Endothelial cell (in vitro differentiated cells): ENCODE measurements at places on chromosomes 11 and 22.

GRCh38 chr11:78823588-78823987 is 248.9 kb upstream of the NARS2 start:
- no peak for DNase-seq

DNA sequence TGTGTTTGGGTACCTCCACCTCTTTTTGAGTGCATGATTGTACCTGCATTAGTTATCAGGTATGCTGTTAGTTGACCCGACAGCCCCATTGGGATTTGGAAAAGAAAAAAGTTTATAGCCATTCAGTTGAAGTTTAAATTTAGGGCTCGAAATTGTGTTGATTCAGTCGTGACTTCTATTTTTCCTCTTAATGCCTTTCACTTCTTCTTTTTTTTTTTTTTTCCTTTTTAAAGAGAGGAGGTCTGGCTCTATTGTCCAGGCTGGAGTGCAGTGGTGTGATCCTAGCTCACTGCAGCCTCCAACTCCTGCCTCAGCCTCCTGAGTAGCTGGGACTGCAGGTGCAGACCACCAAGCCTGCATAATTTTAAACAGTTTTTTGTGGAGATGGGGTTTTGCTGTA is 2.3 kb downstream of the STT3A start:
- DNase-seq = no peak

GRCh38 chr11:28303477-28304191 is 195.4 kb downstream of the METTL15 start:
- DNase-seq = no peak

- no peak for DNase-seq
These were observed 130.3 kb upstream of the TBCEL start for GRCh38 chr11:120893440-120894201.

DNA sequence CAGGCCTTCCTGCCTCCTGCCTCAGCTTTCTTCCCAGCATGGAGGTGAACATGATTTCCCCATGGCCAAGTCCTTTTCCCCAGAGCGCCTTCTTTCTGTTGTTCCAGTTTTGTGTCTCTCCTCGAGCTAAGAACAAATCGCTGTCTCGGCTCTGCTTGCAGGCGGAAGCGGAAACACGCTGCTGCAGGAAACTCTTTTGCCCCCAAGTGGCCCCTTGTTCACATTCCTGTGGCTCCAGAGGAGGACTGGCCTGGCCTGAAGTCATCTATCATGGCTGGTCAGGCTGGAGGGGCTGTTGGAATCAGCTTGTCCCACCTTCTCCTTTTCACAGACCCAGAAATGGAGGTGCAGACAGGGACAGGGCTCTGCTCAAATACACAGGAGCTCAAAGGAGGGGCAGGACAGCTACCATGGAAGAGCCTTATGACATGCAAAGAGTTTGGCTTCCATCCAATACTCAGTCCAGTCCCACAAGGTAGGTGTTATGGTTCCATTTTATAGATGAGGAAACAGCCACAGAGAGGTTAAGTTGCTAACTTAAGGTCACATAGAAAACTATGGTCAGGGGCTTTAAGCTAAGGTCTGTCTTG is 182.2 kb upstream of the SYT13 start:
- peak; percentile 50 for DNase-seq

GRCh38 chr22:50153056-50153755 is 17.3 kb upstream of the PANX2 start:
- DNase-seq = no peak

DNA sequence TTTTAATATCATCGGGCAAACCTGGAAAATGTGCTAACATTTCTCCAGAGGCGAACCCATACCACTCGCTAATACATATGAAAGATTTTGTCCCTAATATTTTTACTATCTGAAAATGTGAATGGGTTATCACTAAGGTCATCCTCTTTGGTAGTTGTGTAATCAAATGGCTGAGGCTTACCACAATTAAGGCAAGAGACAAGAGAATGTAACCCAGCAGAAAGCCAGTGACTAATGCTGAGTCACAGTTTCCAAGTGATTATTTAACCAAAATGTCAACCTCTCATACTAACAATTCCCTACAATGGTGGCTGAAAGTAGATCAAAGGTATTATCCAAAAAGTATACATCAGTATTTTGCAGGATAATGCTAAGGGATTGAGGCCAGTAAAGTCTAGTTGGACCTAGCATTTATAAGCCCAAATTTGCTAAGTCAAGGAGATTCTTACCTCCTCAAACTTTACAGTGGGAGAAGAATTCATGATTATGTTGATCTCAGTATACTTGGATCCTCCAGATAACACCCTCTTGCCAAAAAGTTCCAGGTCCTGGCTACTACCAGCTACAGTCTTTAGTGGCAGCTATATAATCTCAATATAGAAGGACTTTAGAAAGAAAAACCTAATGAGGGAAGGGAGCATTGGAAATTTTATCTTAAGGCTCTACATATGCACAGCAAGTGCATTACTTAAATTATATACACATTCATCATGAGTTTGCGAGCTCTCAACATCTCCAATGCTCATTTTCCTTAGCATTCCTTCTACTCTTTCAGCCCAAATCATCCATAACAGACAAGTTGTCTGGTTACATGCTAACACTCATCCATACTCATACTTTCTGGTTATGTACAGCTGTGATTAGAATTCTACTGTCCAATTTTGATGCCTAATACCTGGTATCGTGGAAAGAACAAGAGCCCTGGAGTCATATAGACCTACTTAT is 25.4 kb downstream of the SIK3 start:
- no peak for DNase-seq

GRCh38 chr11:122627745-122628144 is 27.8 kb upstream of the UBASH3B start:
- no peak for DNase-seq

- DNase-seq = no peak
These were observed 66.3 kb downstream of the JRKL start for GRCh38 chr11:96456111-96456510.

GRCh38 chr11:44690651-44691050 is 36.1 kb upstream of the TSPAN18 start:
- no peak for DNase-seq

- DNase-seq = no peak
These were observed 1.5 kb downstream of the OAF start for GRCh38 chr11:120212259-120212878.

- DNase-seq = no peak
These were observed 68.2 kb upstream of the SESN3 start for GRCh38 chr11:95299078-95299679.

DNA sequence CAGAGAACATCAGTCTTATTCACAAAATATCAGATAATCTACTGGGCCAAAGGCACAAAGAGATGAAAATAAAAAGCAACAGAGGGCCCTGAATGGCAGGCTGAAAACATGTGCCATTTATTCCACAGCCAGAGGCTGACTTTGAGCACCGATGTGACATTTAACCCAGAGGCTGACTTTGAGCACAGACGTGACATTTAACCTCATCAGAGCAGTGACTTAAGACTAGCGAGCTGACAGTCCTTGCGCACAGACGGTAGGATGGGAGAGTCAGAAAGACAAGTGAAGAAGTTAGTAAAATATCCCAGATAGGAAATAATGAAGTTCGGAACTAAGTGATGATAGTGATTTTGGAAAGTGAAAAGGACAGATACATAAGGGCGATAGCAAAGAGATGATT is 65.3 kb downstream of the FLI1 start:
- DNase-seq = no peak

GRCh38 chr11:60878245-60879101 is 11.1 kb downstream of the ZP1 start:
- DNase-seq = no peak

DNA sequence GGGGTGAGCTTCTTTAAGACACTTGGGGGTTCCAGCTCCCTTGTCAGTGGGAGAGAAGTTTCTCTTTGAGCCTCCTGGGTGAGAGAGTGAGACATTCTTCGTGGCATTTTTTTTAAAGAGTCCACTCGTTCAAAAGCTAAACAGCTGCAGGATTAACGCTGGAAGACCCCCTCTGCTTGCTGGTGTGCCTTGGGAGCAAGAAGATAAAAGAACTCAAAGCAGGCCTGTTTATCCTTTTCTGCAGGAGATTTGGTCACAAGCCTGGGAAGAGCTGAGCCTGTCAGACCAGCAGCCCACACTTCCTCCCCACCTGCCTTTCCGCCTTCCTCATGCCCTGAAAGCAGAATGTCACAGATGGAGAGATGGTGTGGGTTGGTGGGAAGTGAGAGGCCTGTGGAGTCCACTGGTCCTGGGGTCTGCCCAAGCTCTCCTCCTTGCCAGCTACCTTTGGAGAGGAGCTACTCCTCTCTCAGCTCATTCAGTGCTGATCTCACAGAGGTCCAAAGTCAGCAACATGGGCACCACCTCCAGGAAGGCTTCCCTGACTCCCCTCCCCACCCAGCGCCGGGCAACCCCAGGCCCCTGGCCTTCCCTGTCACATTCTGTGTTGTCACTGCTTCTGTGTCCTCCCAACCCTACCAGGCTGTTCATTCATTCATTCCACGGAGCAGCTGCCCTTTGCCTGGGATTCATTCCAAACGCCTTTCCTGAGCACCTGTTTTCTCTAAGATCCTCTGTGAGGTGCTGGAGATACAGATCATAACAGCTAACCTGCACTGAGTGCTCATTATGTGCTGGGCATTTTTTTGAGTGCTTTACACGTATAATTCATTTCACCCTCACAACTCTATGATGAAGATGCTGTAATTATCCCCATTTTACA is 6.7 kb downstream of the GDPD5 start:
- no peak for DNase-seq

GRCh38 chr11:43959321-43959995 is 17.0 kb downstream of the C11orf96 start:
- no peak for DNase-seq

DNA sequence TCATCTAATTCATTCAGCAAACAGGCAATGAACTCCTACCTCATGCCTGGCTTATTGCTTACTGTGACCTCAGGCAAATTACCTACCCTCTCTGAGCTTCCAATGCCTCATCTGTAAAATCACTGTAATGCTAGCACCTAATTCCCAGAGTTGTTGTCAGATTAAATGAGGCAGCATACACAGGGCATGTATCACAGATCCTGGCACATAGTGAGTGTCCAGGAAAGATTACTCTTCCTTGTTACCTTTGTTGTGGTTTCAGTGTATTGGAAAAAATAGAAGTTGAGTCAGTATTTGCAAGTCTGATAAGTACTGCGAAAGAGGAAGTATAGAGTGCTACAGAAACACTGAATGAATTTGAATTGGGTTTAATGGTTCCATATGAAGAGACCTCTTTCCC is 26.4 kb upstream of the LRRC55 start:
- no peak for DNase-seq

DNA sequence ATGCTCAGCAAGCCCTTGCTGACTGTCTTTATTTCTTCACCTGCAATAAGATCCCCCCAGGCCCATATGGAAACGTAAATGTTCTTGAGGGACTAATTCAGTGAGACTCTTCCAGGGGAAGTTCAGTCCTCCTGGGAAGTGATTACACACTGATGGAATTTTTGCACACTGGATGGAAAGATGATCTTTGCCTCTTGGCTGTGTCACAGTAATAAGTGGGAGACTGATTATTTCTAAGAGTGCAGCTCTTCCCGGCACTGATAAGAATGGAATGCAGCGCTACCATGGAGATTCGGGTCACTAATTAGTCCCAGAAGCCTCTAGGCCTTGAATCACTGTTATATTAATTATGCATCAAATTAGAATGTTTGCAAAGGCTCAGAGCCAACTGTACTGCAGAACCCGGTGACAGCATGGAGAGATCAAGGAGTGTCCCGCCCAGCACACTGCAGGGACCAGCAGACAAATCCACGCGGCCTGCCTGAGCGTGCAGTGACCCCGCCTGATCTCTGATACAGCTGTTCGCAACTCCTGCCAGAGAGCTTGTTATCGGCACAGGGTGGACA is 178.3 kb downstream of the SNX19 start:
- no peak for DNase-seq

- no peak for DNase-seq
These were observed 129.1 kb upstream of the NCAM1 start for GRCh38 chr11:112831969-112832766.

- DNase-seq = no peak
These were observed 192.6 kb downstream of the DSCAML1 start for GRCh38 chr11:117604336-117604995.

DNA sequence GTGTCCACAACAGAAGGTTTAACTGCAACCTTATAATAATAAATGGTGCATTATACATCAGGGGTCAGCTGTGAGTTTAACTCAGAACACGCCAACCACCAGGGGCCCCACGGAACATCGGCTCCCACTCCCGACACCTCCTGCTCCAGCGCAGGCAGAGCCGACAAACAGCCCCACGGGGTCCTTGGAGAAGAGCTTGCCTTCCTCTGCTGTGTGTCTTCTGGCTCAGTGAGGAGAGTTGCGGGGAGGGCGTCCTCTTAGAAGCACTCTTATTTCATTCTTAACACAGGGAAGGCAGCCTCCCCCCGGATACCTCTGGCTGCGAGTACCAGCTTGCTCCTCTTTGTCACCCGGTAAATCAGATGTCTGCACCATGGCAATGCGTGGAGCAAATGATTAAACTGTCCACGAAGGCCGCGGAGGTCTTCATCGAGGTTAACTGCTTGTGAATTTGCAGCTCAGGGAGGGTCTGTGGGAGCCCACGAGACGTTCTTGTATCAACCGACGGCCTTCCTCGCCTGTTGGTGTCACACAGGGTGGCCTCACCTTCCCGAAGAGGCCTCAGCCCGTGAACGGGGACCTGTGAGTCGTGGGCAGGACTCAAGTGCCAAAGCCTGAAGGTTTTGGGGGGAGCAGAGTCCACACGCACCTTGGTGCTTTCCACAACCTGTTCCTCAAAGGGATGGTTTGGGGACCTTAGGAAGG is 464.0 kb downstream of the BRD1 start:
- no peak for DNase-seq

GRCh38 chr22:24155627-24156140 is 25.6 kb upstream of the SUSD2 start:
- peak; percentile 58 for DNase-seq

GRCh38 chr11:72975778-72976521 is 161.7 kb downstream of the ATG16L2 start:
- DNase-seq = no peak

DNA sequence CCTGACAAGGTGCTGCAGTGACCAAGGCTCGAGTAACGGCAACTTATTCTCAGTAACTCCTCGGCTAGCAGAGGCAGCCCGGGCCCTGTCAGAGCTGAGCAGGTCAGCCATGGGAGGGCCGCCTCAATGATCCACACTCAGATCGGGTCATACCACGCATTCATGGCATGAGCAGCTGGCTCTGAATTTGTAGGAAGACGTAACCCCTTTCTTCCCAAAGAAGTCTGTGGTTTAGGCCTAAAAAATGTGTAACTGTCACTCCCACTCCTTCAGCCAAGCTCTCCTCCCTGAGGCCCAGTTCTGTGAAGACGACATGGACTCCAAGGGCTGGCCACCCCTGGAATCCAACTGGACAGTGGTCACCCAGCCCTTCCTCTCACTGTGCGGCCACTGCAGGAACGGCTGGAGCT is 30.0 kb downstream of the PPP2R1B start:
- DNase-seq = no peak

DNA sequence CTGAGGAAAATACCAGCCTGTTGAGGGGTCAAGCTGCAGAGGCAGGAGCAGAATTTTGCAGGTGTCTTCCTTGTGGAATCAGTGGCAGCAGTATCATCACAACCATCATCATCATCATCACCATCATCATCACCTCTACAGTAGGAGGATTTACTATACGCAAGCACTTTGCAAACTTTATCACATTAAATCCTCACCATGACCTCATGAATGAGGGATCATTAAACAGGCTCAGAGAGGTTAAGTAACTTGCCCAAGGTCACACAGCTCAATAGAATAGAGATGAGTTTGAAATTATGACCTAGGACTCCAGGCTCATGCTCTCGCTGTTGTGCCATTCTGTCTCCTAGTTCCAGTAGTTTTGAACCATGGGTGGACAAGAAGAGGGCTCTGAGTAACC is 25.6 kb downstream of the PTPN5 start:
- no peak for DNase-seq

- no peak for DNase-seq
These were observed 18.7 kb downstream of the SSH3 start for GRCh38 chr11:67322049-67322448.
